ENCODE measurements at places on chromosomes 6 and 20.

DNA sequence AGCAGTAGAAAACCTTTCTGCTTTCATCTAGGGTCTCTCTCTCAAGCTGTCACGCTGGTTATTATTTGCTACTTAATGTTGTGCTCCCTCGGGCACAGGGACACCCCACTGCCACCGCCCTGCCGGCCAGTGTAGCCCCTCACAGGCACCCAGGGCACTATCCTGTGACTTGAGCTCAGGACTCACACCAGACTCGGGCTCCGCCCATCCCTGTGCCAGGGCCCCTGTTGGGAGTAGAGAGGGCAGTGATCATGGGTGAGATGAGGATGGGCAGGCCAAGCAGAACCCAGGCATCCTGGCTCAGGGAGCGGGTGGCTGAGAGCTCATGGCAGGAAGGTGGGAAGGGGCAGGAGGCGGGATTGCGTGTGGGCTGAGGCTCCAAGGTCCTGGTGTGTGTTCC is 371.9 kb downstream of the ZFAND3 start:
- DNase-seq: no peak

DNA sequence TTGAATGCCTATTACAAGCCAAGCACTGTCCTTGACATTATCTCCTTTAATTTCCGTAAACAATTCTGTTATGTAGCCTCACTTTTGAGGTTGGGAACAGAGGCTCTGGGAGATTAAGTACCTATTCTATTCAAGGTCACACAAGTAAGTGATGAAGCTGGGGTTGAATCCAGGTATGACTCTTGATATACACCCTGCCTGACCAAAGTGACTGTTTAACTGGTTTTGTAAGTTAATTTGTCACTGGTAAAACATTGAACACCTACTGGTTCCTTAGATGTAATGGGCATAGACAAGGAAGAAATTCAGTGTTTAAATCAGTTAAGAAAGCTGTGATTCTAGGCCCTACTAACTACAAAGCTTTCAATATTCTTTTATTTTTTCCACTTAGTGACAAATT is 22.9 kb downstream of the GTF2H5 start:
- DNase-seq: no peak

GRCh38 chr20:57742507-57743181 is 32.8 kb upstream of the PMEPA1 start:
- DNase-seq: no peak

DNA sequence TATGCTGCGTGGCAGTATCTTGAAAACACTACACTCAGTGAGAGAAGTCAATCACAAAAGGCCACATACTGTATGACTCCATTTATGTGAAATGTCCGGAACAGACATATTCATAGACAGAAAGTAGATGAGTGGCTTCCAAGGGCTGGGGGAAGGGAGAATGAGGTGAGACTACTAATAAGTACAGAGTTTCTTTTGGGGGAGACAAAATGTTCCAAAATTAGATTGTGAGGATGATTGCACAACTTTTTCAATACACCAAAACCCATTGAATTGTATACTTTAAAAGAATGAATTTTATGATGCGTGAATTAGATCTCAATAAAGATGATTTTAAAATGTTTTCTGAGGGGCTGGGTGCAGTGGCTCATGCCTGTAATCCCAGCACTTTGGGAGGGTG is 9.2 kb upstream of the SPO11 start:
- DNase-seq: no peak

DNA sequence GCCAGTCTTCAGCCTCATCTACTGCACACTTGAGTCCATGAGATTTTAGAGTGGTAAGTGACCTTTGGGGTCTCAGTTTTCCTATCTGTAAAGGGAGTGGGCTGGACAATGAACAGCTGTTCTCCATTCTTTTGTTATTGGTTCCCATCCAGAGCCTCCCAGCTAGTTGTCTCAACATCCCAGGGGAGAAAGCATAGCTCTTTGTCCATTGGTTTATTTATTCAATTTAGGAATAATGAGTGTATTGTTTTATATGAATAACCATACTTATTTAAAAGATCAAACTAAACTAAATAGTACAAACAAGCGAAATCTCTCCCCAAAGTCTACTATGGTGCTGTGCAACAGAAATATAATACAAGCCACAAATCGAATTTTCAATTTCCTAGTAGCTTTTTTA is 13.7 kb downstream of the PIGT start:
- DNase-seq: no peak

- no peak for DNase-seq
Observed at GRCh38 chr6:159807150-159807858, 7.2 kb downstream of the PNLDC1 start.

- no peak for DNase-seq
Observed at GRCh38 chr6:15313367-15313766, 67.5 kb downstream of the JARID2 start.

DNA sequence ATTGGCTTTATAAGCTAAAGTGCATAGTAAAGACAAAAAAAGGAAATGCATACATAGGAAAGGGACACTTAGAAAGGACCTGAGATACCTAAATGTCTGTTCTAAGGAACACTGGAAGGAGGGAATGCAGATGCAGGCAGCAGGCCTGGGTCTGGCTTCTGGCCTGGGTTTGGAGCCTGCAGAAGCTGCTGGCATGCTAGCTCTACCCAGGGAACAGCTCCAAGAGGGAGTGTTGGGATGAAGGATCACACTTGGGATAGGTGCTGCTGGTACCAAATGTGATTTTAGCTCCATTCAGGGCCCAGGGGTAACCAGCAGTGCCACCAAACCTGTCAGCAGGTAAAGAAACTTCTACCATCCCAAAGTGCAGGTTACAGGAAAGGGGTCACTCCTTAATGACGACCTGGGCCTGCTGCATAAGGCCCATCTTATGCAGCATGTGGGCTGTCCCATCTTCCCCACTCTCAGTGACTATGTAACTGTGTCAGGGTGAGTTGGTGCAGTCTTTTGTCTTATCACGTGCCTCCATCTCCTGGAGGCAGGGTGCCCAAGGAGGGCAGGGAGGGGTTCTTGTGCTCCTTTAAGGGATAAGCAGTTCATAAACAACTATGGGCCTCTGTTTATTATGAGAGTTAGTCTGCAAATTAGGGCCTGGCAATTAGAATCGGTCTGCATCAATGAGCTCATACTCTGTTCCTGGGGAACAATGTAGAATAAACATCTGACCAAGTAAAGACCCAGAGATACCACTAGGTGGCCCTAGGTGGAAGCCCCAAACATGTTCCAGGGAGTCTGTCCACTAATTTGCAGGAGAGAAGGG is 26.9 kb downstream of the DDX27 start:
- no peak for DNase-seq

DNA sequence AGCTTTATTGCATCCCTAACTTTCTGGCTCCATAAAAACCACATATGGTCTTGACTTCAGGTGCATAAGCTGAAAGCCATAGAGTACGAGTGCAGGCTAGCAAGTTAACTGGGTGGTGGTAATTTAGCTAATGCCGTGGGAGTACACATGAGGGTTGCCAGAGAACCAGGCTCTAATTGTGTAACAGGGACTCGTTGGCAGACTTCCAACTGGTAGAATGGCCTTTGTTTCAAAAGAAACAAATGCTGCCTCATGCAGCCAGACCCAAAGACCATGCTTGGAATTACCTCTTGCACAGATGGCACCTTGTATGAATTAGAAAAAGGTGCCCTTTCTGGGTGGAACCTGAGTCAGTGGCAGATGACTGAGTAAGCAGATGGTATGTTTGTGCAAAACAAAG is 73.2 kb downstream of the LY86 start:
- no peak for DNase-seq

DNA sequence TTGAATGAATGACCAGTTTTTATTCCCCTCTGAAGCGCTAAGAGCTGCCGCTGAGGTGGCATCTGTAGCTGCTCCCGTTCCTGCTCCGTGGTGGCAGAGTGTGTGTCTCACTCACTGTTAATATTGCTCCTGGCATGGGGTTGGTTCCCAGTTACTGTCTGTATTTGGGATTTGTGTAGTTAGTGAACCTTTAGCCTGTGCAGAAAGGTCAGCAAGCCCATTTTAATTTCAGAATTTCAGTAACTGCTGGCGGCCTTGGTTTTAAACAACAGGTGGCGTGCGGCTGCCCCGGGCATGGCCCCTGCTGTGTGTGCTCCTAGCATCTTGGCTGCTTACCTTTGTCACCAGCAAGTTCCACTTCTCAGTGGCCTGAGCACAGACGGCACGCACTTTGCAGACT is 54.1 kb upstream of the SLC22A1 start:
- DNase-seq: no peak

GRCh38 chr6:152122434-152122833 is 315.0 kb downstream of the ESR1 start:
- no peak for DNase-seq

DNA sequence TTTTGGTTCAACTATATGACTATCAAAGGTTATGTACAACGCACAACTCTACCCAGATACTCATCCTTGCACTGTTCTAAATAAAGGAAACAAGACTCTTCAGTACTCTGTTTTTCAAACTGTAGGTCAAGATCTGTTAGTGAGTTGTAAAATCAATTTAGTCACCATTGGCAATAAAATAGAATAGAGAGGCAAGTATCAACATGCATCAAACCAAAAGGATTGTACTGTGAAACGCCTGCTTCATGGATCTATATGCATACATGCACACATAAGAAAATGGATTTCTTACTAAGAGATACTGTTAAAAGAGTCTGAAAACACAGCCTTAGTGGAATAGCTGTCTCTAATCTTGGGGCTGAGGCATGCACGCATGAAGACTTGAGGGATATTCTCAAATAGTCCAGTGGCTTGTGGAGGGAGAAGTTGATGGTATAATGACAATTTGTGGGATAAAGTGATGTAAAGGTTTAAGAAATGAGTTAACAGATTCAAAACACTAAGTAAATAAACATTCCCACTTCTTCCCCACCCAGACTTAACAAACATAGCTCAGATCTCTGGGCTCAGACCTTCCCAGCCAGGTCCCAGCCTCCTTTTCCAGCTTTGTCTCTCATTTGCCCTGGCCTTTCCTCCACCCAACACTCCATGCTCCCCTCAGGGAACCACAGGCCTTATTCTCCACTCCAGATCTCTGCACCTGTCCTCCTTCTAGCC is 10.7 kb upstream of the LZTS3 start:
- no peak for DNase-seq

GRCh38 chr6:28809947-28810658 is 113.7 kb downstream of the TRIM27 start:
- no peak for DNase-seq
